Activated naive CD4-positive, alpha-beta T cell treated with anti-CD3 and anti-CD28 coated beads, Interleukin-2, amount 50 U/mL, for 16 hours (primary cell): ENCODE measurements at places on chromosomes 1 and 21.
A peak's percentile ranks its signal among the peaks of the same experiment; 100 is the strongest.

DNA sequence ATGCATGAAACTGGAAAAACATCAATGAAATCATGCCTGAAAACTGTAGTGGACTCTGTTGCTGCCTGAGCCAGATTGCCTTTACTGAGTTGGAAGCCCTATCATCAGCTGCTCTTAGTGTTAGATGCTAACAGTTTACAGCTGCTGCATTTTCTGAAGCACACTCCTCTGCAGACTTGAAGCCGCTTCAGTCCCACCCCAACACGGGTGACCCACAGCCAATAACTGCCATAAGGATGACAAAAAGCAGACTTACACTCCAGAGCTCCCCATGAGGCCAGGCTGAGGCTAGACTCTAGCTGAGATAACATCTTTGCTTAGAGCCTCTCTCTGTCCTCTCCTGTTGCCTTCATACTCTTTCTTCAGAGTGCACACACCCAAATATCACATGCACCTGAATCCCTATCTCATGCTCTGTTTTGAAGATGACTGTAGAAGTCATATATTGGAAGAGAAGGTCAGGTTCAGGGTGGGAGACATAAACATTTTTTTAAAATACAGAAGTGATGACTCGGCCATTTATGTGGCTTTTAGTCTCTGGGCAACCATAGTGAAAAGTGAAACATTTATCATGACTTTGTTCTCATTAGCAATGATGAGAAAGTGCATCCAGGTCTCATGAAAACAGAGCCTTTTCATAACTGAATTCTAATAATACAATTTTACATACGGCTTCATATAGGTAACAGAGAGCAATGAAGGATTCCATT, 161.0 kb downstream of the KCNK2 start:
- no peak for DNase-seq

DNA sequence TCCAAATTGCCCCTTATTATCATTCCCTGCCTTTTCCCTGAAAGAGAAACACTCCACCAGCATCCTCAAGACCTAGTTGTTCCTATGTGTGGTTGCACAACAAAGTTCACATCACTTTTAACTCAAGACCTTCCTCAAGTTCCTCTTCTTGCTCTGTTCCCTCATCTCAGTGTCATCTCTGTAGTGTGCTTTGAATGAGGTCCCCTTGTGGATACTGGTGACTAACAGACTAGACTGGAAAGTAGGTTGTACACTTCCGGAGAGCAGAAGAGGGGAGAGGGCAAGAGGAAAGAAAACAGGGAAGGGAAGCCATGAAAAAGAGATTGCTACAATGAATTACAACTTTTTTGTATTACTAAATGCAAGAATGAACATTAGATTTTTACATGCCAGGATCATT, 853.8 kb downstream of the USP25 start:
- no peak for DNase-seq

DNA sequence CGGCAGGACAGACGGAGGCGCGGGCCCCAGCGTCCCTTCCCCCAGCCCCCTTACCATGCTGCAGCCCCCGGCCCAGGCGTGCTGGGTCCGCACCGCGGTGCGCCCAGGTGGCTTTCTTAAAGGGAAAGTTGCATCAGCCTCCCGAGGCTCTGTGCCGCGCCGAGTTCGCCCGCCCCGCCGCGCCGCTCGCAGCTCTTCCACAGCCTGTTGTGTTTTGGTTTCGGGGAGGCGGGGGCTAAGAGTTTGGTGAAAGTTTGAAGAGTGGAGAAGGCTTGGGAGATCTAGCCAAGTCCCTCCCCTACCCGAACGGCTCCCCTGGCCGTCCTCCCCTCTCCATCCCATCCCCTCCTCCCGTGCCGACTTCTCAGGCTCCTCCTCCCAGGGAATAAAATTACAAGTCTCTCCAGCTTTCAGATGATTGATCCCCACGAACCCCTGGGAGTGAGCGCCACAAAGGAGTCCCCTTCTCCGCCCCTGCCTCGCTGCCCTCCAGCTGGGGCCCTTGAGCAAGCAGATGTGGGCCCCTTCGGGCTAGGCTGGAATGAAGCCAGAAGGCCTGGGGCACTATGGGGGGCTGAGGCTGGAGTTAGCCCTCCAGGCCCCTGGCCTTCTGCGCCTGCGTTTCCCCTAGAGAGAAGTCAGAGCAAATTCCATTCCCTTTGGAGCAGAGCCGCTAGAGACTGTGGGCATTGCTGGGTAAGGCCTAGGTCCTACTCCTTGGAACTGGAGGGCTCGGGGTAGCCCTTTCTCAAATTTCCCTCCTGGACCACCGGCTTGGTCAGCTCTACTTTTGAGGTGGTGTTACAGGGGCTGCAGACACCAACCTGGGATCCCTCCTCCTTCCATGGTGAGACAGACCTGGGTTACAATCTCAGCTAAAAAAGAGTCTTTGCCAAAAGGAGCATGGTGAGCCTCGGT, at the start of gene SLC6A9:
Gene SLC6A9 (minus strand): TSS at position 211 of the 918 bp plus-strand sequence. CDS start 7,185 bp downstream, outside the sequence.
- DNase-seq: peak; percentile 77

GRCh38 chr1:19712928-19713327, 48.3 kb downstream of the HTR6 start:
- no peak for DNase-seq

DNA sequence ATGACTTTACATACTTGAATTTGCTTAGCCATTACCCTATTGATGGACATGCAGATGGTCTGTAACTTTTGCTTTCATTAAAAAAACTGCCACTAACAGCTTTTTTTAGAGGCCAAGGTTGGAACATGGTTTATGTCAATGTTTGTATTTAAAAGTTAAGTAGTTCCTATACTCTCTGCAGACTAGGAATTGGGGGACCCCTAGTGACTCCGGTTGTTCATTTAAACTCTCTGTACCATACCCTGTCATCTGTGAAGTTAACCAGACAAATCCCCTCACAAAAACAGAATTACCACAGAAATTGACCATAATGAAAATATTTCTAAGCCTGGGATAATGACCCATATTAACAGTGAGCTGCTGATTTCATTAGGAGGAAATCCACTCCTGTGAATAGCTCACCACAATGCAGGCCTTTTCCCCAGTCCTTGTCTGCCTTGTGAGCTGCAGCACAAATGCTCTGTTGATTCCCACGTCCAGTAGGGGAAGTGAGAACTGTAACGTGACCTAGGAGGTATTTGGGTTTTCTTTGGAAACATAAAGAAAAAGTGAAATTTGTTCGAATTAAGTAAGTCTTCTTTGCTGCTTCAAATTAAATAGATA, 30.2 kb upstream of the CD101 start:
- no peak for DNase-seq

DNA sequence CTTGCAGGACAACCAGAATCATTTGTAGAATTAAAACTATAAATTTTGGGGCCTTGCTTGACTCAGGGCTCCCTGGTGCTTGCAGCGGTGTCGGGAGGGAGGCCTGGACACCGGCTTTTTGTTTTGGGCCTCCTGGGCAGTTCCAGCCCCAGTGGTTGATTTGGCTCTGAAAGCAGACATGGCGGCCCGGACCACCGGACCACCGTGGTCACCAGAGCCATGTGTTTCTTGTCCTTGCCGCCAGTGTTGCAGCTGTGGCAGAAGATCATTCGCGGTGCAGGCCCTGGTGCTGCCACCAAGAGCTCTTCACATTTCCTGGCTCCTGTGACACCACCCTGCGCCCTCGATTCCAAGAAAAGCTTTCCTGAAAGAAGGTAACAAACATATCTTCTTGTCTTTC, 484.8 kb downstream of the BRINP3 start:
- DNase-seq: no peak

- no peak for DNase-seq
Observed at GRCh38 chr1:1664941-1665814, 6.4 kb upstream of the CDK11B start.

DNA sequence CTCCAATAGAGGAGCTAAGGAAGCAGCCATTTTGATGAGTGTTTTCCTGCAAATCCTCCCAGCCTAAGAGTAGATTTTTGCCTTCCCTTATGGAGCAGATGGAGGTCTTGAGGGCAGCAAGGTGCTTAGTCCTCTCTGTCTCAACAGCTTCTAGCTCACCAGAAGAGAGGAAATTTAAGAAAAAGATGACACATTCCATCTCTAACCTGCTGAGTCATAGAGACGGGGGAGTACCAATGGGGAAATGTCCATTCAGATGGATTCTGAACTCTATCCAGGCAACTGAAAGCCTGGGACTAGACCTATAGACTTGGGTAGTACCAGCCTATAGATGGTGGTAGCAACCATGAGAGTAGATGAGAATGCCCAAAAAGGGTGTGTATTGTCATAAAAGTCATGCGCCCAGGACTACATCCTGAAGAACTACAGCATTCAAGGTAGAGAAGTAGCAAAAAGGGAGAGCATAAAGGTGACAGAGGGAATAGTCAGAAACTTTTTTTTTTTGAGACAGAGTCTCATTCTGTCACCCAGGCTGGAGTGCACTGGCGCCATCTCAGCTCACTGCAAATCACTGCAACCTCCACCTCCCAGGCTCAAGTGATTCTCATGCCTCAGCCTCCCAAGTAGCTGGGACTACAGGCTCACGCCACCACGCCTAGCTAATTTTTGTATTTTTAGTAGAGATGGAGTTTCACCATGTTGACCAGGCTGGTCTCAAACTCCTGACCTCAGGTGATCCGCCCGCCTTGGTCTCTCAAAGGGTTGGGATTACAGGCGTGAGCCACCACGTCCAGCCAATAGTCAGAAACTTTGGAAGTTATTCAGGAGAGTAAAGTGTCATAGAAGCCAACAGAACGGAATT, 10.7 kb upstream of the ELOA start:
- DNase-seq: no peak

GRCh38 chr1:196401891-196402290, 206.3 kb downstream of the KCNT2 start:
- DNase-seq: no peak

DNA sequence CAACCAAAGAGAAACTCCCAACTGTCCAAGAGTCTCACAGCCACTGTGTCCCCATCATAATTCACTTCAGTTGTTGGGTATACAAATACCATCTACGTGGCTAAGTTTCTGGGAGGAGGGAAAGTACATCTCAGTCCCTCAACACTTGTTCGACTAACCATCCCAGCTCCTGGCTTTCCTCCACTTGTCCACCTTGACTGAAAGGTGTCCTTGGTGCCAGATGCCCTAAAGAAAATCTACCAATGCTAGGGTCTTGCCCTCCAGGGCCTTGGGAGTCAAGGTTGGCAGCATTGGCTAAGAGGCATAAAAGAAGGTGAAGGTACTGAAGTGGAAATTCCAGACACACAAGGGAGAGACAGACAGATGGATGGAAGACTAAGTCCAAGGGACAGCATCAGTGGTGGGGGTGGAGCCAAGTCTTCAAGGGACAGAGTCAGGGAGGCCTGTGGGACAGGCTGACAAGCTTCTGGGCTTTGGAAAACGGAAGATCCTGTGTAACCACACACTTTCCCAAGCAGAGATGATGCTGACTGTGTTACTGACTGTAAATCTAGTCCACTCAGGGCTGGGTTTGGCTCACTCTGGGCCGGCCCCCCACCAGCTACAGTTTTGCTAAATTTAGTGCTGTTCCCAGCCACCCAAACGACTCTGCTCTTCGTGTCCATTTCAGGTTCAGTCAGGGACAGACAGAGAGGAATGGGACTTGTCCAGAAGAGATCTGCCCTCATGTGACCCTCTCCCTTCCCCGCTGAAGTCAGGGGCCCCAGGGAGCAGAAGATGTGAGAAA, 60.1 kb downstream of the CD34 start:
- no peak for DNase-seq

DNA sequence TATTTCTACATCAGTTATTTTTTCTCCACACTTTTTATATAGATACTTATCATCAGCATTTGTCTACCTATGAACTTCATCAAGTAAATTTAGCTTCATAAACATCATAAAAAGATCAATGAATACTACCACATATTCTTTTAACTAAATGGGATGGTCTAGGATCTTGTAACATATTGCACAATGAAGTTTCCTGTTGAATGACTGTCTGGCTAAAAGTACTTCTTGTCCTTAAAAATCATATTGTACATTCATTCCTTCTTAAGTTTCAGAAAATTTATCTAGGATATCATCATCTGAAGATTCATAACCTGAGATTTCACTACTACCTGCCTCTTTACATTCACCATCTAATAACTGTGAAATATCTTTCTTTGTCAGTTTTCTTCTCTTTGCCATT, 69.0 kb downstream of the MAGI3 start:
- no peak for DNase-seq

DNA sequence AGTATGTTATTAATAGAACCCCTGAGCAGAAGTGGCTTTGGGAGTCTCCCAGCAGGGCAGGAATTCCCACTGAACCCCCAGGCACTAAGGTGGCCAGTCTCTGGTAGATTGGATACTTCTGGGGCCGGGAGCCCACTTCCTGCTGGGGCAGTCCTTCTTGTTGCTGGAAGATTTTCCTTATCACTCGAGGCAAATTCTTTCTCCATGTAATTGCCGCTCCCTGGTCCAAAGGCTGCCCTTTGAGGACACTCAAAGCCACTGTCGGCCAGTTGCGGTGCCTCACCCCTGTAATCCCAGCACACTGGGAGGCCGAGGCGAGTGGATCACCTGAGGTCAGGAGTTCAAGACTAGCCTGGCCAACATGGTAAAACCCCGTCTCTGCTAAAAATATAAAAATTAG, 22.6 kb upstream of the TNFRSF1B start:
- no peak for DNase-seq

DNA sequence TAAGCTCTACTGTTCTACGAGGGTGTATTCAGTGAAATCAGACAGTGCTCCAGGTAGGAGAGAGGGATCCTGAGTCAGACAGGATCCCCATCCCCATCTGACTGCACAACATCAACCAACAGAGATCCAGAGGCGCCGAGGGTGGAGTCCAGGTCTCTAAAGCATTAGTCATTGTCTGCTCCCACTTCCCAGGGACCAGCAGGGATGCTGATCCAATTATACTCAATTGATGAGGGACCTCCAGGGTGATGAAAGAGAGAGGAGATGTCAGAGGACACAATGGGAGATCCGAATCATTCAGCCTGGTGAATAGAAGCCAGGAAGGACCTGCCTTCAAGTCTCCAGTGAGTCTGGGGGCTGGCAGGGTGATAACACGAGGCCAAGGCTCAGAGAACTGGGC, 39.5 kb upstream of the STMN1 start:
- DNase-seq: no peak

DNA sequence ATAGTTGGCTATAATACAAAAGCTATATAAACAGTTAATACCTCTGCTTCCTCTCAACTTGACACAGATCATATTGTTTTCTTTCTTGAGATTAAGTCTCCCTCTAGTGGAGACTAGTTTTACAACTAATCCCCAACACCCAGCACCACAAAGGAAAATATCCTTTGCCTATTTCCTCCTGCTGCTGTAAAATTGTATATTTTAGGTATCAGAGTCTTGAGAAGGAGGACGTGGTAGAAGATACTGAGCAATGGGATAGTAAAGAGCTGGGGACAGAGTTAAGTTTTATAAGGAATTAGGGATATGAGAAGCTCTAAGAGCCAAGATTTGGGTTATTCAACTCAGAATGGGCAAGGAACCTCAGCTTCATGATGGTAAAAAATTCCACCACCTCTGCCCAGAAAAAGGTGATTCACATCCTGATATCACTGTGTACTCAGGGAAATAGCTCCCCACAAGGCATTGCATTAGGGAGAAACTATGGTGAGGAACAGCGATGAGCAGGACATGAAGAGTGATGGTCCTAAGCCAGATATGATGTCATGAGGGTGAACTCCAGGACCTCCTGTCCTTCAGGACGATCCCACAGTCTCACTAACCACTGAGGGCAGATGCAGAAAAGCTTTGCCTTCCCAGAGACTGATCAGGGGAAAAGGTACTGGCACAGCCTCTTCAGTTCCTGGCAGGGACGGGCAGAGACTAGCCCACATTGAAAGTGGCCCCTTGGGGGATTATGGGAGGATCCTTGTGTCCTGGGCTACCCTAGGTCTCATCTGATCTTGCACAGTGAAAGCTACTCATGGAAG, 14.7 kb upstream of the CFAP126 start:
- DNase-seq: no peak
